Karpas-422 (cell line): ENCODE measurements at places on chromosomes 3 and 15. TPM values are rescaled to one million over a fixed set of nuclear protein-coding genes. Genes with fewer than 3 reads are reported as not detected.

DNA sequence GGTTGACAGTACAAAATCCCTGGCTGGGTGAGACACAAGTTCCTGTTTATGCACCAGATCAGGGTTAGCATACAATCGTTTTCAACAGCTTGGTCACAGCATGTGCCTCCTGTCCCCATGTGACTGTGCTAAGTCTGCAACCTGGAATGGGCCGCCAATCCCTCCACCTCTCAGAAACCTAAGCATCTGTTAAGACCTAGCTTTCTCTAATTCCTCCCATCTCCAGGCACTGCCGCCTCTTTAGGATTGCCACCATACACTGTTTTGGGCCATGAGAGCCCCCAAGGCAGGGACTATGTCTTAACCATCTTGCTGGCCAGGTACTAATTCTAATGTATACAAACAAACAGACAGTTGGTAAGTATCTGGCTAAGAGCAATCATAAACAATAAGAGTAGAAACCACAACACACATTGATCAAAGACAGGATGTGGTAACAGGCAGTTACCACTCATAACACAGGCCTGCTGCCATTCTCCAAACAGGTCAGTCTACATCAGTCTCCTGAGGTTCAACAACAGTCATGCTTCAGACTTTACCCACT lies 25.6 kb downstream of the SEC22C start:
- H3K36me3 ChIP-seq = peaks cover 43% of the 10 kb centered on the region
- H3K4me3 ChIP-seq = no peak overlapping the region
- H3K27ac ChIP-seq = no peak overlapping the region
- H3K4me1 ChIP-seq = no peaks in the 10 kb centered on the region
- no peaks in the 10 kb centered on the region for H3K27me3 ChIP-seq

GRCh38 chr3:193140381-193140780 lies 100.6 kb upstream of the PLAAT1 start:
- DNase-seq = no peak
- no peak overlapping the region for H3K27ac ChIP-seq
- no peaks in the 10 kb centered on the region for H3K36me3 ChIP-seq
- no peak overlapping the region for H3K4me3 ChIP-seq
- no peaks in the 10 kb centered on the region for H3K4me1 ChIP-seq
- no peaks in the 10 kb centered on the region for H3K27me3 ChIP-seq

DNA sequence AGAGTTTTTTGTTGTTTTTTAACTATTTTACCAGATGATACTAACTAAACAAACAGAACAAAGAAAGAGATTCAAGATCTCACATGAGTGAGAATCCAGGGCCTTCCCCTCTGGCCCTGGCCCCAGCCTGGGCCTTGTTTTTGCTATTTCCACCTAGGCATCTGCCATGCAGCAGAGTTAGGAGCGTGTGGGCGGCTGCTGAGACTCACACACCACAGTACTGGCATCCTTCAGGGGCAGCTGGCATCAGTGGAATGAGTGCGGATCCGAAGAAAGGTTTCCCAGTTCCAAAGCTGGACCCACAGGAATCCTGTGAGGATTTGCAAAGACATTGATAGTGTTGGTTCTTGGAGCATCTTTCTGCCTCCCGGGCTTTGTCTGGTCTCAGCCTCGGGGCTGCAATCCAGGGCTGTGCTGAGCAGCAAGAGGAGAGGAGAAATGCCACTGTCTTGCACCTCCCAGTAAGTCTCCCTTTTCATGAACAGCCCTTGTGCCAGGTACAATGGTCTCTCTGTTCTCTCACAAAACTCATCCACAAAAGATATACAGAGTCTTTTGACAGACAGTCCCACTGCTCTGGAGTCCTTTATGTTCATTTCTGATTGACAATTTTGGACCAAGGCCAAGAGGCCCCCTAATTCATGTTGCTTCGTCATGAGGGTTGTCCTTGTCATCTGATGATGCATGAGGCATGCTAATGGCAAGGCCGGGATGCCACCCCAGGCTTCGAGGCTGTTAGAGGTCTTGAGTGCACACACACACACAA lies 46.6 kb downstream of the APH1B start:
- H3K4me1 ChIP-seq = no peaks in the 10 kb centered on the region
- no peaks in the 10 kb centered on the region for H3K36me3 ChIP-seq
- H3K4me3 ChIP-seq = no peak overlapping the region
- no peaks in the 10 kb centered on the region for H3K27me3 ChIP-seq

GRCh38 chr3:155292133-155292532 lies 1.4 kb downstream of the STRIT1 start:
- no peaks in the 10 kb centered on the region for H3K4me1 ChIP-seq
- no peak for DNase-seq
- no peak overlapping the region for H3K4me3 ChIP-seq
- H3K36me3 ChIP-seq = no peaks in the 10 kb centered on the region
- no peaks in the 10 kb centered on the region for H3K27me3 ChIP-seq

DNA sequence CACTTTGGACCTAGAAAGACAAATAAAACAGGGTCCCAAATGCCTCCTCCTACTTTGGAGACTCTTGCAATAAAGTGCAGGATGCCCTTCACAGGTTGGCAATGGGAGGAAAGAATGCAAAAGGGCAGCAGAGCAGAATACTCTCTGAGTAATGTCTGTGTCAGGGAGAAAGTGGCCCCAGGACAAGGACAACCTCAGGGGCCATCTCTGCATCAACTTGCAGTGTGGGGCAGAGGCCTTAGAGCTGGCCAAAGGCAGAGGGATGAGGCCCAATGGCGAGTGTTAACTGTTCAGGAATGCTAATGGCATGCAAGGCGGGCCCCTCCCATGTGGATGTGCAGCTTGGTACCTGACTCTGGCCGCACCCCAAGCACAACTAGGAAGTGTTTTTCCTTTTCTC lies 8.4 kb downstream of the UPK1B start:
- no peak for DNase-seq
- H3K27me3 ChIP-seq = no peaks in the 10 kb centered on the region
- H3K4me3 ChIP-seq = no peak overlapping the region
- no peaks in the 10 kb centered on the region for H3K4me1 ChIP-seq

GRCh38 chr3:46280105-46280797 lies 38.0 kb downstream of the CCR3 start:
- H3K27ac ChIP-seq = no peak overlapping the region
- no peaks in the 10 kb centered on the region for H3K36me3 ChIP-seq
- DNase-seq = no peak
- H3K4me3 ChIP-seq = no peak overlapping the region

DNA sequence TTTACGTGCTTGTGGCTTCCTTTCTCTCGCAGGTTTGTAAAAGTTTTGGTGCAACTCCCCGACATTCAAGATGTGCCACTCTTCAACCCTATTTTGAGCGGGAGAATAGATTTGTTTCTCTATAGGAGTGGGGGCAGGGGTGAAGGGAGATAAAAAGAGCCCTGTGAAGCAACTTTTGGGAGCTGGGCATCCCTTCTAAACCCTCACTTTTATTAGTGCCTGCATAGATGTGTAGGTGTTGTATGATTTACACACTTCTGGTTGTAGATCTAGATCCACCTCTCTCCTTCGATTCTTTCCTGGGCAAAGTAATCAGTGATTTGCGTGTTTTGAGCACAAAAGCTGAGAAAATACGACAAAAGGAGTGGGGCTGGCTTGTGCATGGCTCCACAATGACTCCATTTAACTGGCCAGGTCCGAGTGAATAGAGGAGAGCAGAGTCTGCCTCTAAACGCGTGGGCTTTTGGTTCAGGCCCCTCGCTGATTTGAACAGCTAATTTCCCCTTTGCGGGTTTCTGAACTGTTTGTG lies 17.7 kb downstream of the SOX2 start:
- no peaks in the 10 kb centered on the region for H3K27me3 ChIP-seq
- no peaks in the 10 kb centered on the region for H3K36me3 ChIP-seq
- no peak for DNase-seq
- peaks cover 8% of the 10 kb centered on the region for H3K4me1 ChIP-seq
- no peak overlapping the region for H3K4me3 ChIP-seq

- H3K4me1 ChIP-seq = no peaks in the 10 kb centered on the region
- no peaks in the 10 kb centered on the region for H3K27me3 ChIP-seq
- no peaks in the 10 kb centered on the region for H3K36me3 ChIP-seq
- no peak for DNase-seq
- no peak overlapping the region for H3K4me3 ChIP-seq
Observed at GRCh38 chr3:29577250-29577649, 296.4 kb downstream of the RBMS3 start.

DNA sequence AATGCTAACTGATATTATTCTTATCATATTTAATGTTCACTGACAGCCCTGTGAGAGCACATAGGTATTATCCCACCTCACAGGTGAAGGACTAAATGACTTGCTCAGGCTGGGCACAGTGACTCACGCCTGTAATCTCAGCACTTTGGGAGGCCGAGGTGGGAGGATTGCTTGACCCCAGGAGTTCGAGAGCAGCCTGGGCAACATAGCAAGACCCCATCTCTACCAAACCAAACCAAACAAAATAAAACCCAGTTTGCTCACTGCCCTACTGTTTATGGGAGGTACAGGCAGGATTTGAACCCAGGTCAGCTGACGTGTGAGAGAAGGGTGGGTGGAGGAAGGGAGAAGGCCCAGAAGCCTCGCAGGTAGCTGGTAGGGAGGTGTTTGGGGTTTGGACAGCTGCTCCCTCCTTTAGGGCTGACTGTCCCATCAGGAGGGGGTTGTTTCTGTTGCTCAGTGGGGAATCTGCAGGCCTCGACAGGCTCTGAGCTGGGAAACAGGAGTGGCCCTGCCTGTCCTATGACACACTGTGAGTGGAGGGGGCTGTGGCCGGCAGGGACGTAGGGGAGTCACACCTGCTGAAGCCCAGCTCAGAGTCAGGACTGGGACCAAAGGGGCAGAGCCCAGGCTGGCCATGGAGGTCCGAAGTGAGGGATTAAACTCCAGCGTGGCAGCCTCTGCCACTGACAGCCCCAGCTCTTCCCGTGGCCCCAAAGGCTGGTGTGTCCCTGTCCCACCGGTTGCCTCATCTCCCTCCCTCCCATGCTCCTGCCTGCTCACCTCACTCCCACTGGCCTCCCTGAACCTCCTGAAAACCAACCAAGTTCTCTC lies 25.3 kb downstream of the BHLHE40 start:
- peaks cover 9% of the 10 kb centered on the region for H3K4me1 ChIP-seq
- H3K4me3 ChIP-seq = no peak overlapping the region
- no peak overlapping the region for H3K27ac ChIP-seq
- no peaks in the 10 kb centered on the region for H3K27me3 ChIP-seq

- H3K4me3 ChIP-seq = no peak overlapping the region
- no peak overlapping the region for H3K27ac ChIP-seq
- DNase-seq = no peak
- no peaks in the 10 kb centered on the region; the same call in 1 of the 2 replicates for H3K27me3 ChIP-seq
- H3K4me1 ChIP-seq = no peaks in the 10 kb centered on the region
Observed at GRCh38 chr3:55441499-55441898, 45.6 kb downstream of the WNT5A start.

- H3K27me3 ChIP-seq = no peaks in the 10 kb centered on the region
- no peak overlapping the region for H3K27ac ChIP-seq
- no peaks in the 10 kb centered on the region for H3K36me3 ChIP-seq
- DNase-seq = no peak
Observed at GRCh38 chr15:50830477-50831354, 65.2 kb upstream of the SPPL2A start.

DNA sequence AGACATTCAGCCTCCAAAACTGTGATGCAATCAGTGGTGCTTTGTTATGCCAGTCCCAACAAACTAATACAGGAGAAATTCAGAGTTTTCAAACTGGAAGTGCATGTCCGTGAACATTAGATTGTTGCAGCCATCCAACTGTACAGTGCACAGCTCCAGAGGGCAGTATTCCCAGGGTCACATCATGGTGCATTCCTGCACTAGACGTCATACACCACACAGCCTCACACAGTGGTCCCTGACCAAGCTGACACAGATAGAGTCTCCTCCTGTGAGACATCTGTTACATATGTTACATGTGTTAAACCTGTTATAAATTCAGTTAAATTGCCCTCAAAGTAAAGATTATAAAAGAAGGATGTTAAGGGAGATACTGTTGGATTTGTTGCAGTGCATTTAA lies 209.0 kb downstream of the LRRN1 start:
- H3K27me3 ChIP-seq = no peaks in the 10 kb centered on the region
- no peaks in the 10 kb centered on the region for H3K4me1 ChIP-seq
- DNase-seq = no peak
- H3K27ac ChIP-seq = no peak overlapping the region
- H3K4me3 ChIP-seq = no peak overlapping the region

GRCh38 chr15:48590723-48591122 lies 54.8 kb downstream of the FBN1 start:
- no peak overlapping the region for H3K27ac ChIP-seq
- DNase-seq = no peak
- H3K36me3 ChIP-seq = no peaks in the 10 kb centered on the region
- no peaks in the 10 kb centered on the region for H3K27me3 ChIP-seq
- H3K4me3 ChIP-seq = no peak overlapping the region
- no peaks in the 10 kb centered on the region for H3K4me1 ChIP-seq

DNA sequence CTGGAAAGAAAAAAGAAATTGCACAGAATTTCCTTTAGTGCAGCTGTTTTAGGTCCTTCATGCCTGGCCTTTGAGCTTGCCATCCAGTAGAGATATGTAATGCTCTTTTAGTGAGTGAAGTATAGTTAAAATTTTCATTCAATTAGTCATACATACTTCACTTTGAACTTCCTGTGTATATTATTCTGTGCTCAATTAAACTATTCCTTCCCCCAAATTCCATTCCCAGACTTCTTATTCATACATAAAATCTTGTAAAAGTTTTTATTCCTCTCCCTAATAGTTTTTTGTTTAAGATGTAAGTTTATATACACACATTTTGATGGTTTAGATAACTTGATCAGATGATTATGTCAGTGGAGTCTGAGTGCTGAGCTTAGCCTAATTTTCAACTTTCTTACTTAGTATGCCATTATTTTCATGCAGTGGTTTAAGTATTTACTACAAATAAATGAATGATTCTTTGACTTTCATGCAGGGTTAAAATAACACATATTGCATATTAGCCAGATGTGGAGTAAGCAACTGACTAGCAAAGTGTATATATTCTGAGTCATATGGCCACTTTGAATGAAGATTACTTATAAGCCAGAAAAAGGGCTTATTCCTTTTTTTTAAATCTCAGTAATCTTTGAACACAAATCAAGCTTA lies 42.5 kb upstream of the ABHD10 start:
- no peak overlapping the region for H3K4me3 ChIP-seq

- no peaks in the 10 kb centered on the region for H3K36me3 ChIP-seq
- H3K4me1 ChIP-seq = peaks cover 15% of the 10 kb centered on the region
- H3K27me3 ChIP-seq = no peaks in the 10 kb centered on the region
- no peak overlapping the region for H3K27ac ChIP-seq
- DNase-seq = no peak
Observed at GRCh38 chr15:80876348-80876674, 97.1 kb downstream of the CEMIP start.

GRCh38 chr3:98032904-98033303 lies 2.2 kb downstream of the GABRR3 start:
- H3K27me3 ChIP-seq = no peaks in the 10 kb centered on the region
- no peak overlapping the region for H3K27ac ChIP-seq
- no peak overlapping the region for H3K4me3 ChIP-seq
- no peaks in the 10 kb centered on the region for H3K36me3 ChIP-seq
- H3K4me1 ChIP-seq = no peaks in the 10 kb centered on the region

The TIMP4 gene
- total RNA-seq = not detected in 2 replicates

The HRG gene
- not detected in 2 replicates for total RNA-seq

The CACNA2D2 gene
- total RNA-seq = not detected in 2 replicates

The HCLS1 gene
- total RNA-seq = 203 and 339 TPM in 2 replicates

The CLDN16 gene
- not detected in 2 replicates for total RNA-seq

The LYZL4 gene
- not detected in 2 replicates for total RNA-seq
